T-helper 9 cell (primary cell): ENCODE measurements at places on chromosomes 11 and 22.

GRCh38 chr11:101269390-101269789 is 139.8 kb upstream of the PGR start:
- DNase-seq: no peak

- no peak for DNase-seq
Observed at GRCh38 chr22:40463683-40464082, 93.3 kb downstream of the SGSM3 start.

GRCh38 chr11:122459064-122459463 is 196.5 kb upstream of the UBASH3B start:
- no peak for DNase-seq

DNA sequence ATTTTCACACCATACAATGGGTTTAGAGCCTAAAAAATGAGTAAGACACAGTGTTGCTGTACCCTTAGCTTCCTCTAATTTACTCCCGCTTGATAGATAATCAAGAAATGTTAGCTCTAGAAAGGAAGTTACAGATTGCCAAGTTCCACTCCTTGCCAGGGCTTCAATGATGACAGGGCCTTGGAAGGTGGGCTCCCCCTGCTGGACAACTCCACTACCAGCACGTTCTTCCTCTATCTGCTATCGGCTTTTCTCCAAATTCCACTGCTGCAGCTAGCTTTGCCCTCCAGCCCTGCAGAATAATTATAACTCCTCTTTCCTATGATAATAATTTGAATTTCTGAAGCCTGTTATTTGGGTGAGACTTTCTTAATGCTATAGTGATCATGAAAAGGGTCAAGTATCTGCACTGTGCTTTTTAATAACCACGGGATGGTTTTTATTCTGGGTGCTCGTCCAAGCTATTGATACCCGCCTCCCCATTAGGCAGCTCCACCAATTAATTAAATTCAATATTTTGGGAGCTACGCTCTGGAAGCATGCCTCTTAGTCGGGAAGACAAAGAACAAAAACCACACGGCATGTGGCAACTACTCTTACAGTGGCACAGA is 9.0 kb downstream of the SYN3 start:
- DNase-seq: peak; percentile 48

DNA sequence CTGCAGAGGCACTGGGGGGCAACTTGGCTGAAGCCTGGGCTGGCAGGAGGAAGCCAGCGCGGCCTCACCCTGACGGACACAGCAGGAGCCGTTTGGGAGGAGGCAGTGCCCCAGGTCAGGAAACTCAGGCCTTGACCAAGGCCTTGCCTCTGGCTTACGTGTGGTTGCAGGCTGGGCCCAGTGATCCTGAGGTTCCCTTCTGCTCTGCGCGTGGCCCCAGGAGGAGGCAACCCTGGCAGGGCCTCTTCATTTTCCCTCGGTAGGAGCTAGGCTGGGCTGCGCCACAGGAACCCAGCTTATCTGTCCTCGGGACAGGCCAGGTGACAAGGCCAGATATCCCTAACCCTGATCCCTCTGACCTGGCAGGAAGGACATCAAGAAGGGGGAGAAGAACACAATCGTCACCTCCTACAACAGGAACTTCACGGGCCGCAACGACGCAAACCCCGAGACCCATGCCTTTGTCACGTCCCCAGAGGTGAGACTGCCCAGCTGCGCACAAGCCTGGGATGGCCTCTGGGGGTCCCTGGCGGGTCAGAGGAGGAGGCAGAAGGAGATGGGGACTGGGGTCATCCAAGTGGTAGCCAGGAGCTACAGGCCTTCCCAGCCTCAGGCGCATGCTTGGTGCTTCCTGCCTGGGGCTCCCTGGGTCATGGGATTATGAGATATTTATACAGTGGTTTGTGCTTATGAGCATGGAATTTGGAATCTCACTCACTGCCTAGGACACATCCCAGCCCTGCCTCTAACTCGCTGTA is 20.6 kb downstream of the POLR3H start:
- DNase-seq: no peak

GRCh38 chr11:84552791-84553190 is 1074.4 kb downstream of the DLG2 start:
- no peak for DNase-seq

DNA sequence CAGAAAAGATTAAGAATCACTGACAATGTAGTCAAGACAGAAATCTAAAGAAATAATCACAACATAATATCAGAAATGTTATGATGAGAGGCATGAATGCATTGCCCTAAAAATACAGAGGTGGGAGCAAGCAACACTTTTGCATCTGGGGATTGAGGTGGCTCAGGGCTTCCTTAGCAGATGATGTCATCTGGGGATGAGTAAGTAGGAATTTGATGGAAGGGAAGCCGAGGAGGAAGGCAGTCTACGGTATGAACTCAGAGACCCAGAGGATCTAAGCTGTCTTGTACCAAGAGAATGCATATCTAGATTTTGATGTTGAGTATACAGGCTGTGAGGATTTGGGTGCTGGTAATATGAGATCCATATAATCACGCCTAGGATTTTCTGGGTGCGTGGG is 193.0 kb upstream of the SNX19 start:
- DNase-seq: no peak

DNA sequence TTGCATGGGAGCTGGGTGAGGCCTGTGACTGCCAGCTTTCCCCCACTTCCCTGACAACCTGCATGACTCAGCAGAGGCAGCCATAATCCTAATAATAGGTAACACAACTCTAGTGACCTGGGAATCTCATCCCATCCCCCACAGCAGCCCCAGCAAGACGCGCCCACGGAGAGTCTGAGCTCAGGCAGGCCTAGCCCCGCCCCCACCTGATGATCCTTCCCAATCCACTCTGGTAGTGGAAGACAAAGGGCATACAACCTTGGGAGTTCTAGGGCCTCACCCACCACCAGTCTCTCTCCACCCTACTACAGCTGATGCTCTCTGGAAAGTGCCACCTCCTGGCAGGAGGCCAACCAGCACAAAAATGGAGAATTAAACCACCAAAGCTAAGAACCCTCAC is 60.3 kb downstream of the CWF19L2 start:
- DNase-seq: no peak

DNA sequence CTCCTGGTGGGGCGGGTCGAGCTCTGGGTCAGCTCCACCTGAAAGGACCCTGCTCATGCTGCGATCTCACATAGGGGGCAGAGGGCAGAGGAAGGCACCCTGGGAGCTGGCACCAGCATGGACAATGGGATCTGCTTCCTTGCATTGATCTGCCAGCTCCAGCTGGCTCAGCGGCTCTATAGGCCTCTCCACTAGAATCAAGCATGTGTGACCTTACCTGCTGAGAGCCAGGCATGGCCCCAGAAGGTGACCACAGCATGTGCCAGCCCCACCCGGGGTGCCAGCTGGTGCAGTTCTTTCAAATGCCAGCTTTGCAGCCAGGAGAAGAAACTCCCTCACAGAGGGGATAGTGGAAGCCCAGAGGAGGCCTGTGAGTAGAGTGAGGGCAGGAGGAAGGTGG is 22.0 kb upstream of the KLHL35 start:
- no peak for DNase-seq

DNA sequence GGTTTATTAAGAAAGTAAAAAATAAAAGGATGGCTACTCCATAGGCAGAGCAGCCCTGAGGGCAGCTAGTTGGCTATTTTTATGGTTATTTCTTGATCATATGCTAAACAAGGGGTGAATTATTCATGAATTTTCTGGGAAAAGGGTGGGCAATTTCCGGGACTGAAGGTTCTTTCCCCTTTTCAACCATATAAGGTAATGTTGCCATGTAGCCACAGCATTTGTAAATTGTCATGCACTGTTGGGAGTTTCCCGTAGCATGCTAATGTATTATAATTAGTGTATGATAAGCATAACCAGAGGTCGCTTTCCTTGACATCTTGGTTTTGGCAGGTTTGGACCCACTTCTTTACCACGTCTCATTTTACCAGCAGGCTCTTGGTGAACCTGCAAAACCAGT is 610.4 kb upstream of the B3GAT1 start:
- no peak for DNase-seq

GRCh38 chr11:61072316-61073109 is 29.8 kb upstream of the CD5 start:
- no peak for DNase-seq

DNA sequence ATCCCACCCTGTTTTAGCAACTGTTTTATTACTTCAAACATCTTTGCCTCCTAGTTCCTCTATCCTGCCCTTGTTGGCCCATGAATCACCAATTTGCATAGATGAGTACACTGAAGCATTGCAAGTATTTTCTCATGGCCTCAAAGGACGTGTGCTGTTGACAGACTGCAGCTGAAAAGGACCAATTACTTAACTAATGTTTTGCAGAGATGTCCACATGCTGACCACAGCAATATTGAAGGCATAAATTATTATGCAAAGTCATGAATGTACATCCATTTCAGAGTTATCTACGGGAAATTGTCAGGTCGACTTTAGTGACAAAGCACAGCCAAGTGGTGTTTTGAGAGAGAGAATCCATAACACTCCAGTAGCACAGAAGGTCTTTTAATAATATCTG is 64.8 kb downstream of the CADM1 start:
- no peak for DNase-seq

- no peak for DNase-seq
Observed at GRCh38 chr11:128707681-128708080, 13.8 kb downstream of the FLI1 start.

GRCh38 chr11:93239966-93240365 is 42.2 kb upstream of the SLC36A4 start:
- DNase-seq: no peak

GRCh38 chr11:17633987-17634775 is 85.2 kb upstream of the MYOD1 start:
- DNase-seq: no peak

GRCh38 chr11:92707173-92707619 is 262.3 kb upstream of the MTNR1B start:
- no peak for DNase-seq

DNA sequence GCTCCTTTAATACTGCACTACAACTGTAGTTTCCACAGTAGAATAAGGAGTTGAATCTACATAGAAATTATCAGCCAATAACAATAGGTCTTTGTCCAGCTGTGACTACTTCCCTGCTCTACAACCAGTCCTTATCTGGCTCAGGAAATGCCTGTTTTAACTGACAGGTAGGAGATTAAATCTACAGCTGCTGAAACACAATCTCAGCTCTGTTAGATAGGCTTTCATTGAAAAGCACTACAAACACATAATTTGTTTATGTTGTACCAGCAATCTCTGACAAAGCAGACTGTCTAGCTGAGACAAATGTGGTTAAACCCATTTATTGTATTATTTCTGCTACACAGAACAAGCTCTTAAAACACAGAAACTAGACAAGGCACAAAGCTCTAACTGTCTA is 230.0 kb downstream of the SOX6 start:
- DNase-seq: no peak

GRCh38 chr11:117486059-117486458 is 158.4 kb downstream of the CEP164 start:
- DNase-seq: no peak

GRCh38 chr11:47156333-47156732 is 20.3 kb downstream of the ARFGAP2 start:
- DNase-seq: no peak

DNA sequence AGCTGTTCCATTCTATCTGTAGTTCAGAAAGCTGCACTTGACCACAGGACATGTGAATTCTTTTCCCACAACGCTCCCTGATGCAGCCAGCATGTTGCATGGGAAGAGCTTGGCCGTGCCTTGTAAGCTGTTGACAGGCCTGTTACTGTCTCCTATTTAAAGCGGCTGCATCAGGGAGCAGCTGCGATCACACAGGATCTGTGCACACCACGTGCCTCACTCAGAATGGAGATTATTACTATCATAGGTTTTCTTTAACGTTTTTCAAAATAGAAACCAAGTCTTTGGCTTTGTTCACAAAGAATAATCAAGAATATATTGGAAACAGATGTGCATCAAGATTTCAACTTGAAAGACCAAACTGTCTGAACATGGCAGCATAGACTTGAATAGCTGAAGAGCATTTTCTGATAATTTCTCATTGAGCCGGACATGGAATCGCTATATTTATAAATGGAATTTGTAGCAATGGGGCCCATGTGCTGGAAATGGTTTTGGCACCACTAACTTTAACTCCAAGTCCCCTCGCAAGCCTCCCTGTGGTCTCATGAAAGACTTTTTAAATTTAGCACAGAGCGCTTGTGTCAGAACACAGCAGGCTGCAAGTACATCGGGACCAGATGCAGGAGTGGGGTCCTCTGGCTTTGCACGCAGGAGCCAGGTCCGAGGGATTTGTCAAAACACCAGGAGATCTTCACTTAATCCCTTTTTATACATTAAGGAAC is 40.8 kb upstream of the MYO18B start:
- no peak for DNase-seq

DNA sequence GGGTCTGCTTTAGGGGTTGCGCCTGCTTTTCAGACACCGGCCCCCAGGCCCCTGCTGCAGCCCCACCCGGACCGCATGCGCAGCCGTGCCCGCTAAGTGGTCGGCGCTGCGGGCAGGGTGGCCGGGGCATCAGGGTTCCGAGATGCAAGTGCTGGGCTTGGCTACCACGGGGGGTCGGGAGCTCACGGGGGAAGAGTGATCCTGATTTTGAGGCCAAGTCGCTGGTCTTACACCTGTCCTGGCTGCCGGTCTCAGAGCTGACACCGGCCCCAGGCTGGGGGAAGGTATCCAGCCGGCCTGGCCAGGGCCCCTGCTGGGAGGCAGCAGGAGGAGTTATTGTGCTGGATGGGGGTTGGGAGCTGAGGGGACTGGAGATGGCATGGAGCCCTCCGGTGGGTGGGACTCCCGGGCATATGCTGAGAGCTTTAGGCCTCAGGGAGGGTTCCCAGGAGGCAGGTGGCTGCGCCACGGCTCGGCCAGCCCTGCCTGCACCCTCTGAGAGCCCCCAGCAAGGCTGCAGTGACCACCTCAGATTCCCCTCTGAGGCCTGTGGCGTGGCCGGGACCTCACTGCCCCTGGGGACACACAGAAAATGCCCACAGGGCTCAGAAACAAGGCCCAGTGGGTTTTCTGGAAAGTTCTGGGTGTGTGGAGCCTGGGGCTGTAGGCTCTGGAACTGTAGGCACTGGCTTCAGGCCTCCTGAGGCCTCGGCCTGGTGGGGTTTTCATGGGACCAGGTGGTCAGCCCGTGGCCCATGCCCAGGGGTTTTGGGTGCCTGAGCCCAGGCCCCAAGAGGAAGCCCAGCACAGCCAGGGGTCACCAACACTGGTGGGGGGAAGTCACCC is 4.4 kb upstream of the MUC5AC start:
- no peak for DNase-seq

GRCh38 chr22:26615149-26615548 is 2.7 kb downstream of the CRYBB1 start:
- DNase-seq: no peak

DNA sequence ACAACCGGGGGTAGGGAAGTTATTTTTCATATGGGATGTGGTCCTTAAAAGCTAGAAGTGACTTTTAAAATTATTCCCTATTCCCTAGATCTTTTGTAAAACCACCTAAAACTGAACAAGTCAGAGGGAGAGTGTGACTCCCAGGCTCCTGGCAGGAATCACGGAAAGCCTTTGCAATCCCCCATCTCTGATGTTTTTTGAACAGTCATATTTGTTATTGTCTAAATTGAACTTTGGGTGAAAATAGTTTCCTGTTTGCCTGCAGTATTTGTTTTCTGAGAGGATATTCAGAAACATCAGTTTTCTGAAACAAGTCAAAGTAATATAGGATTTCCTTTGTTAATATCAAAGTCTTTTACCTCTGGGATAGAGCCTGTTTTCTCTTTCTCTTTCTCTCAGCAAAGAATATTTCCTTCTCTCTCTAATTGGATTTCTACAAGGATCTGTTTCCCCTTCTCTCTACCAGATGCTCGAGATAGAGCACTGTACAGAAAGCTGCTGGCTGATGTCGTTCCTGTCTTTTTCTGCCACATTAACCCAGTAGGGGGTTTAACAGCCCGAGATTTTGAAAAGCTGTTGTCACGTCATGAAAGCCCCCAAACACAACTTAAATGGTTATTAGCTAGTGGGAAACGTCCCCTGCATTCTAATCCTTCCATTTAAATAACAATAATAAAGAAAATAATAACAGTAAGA is 132.2 kb upstream of the PITPNB start:
- no peak for DNase-seq
